ENCODE measurements at places on chromosomes 3 and 15.

- DNase-seq, result no peak
Observed at GRCh38 chr3:23864931-23865330, 51.9 kb downstream of the NKIRAS1 start.

- DNase-seq, result no peak
Observed at GRCh38 chr3:36992806-36993325, at the start of gene EPM2AIP1. Gene EPM2AIP1 (minus strand): TSS chr3:36993131. CDS start chr3:36993077, 54 bp downstream.

GRCh38 chr3:171828902-171829770 lies 14.0 kb upstream of the TMEM212 start:
- DNase-seq, result no peak

DNA sequence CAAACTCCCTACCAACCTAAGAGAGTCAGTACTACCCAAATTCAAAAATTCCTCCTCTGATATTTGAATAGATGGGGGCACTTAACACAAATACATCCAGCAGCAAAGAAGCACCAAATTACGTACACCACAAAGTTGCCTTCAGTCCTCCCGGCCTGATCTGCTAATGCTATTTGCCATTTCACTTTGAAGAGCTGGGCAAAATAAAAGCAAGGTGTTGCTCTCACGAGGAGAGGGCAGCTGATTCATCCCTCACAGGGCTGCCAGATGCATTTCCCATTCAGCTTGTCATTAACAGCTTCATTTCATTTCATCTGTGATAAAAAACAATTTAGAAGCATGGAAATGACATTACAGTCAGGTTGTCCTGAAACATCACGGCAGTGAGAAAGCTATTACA lies 283.4 kb upstream of the VEPH1 start:
- DNase-seq, result no peak

GRCh38 chr3:153619268-153619667 lies 457.2 kb downstream of the RAP2B start:
- no peak for DNase-seq

DNA sequence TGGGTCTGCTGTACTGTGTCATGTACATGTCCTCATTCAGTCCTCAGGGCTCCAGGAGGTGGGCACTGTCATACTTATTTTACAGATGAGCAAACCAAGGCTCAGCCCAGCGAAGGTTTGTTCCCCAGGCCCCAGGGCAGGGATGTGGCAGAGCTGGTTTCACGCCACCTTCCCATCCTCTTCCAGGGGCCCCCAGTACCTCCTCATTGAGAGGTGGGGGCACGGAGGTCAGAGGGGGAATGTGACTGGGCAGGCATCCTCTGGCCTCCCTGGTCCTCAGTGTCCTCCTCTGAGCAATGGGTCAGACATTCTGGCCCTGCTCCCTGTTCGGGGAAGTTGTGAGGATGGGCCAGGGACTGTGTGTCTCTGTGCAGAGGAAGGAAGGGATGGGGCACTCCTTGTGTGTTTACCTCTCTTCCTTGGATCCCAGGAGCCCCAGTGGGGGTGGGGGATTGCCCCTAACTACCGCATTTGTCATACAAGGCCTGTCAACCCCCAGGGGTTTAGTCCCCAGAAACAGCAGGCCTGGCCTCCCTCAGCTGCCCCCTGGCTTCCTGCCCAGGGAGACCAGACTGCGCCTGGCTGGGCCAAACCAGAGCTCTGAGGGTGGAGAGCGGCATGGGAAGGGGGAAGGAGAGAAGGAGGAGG lies 65.9 kb upstream of the LCTL start:
- DNase-seq, result no peak

- DNase-seq, result no peak
Observed at GRCh38 chr15:78280319-78281072, 16.1 kb downstream of the DNAJA4 start.

- no peak for DNase-seq
Observed at GRCh38 chr3:138547342-138547975, 46.6 kb downstream of the CEP70 start.

- no peak for DNase-seq
Observed at GRCh38 chr3:182711261-182711683, 82.0 kb upstream of the ATP11B start.
